ENCODE measurements at places on chromosomes 12 and 14.

GRCh38 chr12:101795013-101795412 lies 35.7 kb downstream of the GNPTAB start:
- no peak for DNase-seq

DNA sequence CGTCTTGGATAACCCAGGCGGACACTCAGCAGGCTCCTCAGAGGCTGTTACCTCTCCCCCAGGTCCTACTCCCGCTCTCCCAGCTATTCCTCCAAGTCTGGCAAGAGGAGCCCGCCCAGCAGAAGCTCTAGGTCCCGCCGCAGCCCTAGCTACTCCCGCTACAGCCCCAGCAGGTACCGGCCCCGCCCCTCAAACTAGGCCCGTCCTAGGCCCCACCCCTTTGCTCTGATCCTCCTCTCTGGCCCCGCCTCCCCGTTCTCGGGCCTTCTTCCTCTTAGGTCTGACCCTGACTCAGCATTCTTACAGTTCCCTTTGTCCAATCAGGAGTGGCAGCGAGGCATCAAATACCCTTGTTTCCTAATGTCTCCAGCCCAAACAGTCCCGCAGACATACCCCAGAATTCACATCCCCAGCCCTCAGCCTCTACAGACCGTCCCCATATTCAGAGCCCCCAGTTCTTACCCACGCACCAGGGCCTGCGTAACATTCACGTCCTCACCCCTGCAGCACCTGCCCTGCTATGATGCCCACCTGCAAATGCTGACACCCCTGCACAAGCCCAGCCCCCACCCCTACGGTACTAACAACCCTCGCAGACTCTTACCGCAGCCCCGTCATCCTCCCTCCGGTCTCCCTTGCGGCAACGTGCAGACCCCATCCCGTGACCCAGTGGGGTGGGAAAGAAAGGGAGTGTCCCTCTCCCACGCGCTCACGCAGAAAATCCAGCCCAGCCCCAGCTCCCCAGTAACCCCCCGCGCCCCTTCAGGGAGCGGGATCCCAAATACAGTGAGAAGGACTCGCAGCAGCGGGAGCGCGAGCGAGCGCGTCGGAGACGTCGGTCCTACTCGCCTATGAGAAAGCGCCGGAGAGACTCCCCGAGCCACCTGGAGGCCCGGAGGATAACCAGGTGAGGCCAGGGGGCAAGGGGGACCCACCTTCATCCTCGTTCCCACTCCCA lies 25.0 kb upstream of the HSPB8 start:
- no peak for DNase-seq

GRCh38 chr12:51863933-51864832 lies 15.7 kb upstream of the FIGNL2 start:
- no peak for DNase-seq

GRCh38 chr12:51318846-51319599 lies 5.0 kb downstream of the BIN2 start:
- DNase-seq, result no peak

GRCh38 chr12:127280393-127281275 lies 986.3 kb upstream of the TMEM132C start:
- DNase-seq, result peak; percentile 20

GRCh38 chr14:97443412-97443811 lies 646.2 kb downstream of the VRK1 start:
- DNase-seq, result no peak

DNA sequence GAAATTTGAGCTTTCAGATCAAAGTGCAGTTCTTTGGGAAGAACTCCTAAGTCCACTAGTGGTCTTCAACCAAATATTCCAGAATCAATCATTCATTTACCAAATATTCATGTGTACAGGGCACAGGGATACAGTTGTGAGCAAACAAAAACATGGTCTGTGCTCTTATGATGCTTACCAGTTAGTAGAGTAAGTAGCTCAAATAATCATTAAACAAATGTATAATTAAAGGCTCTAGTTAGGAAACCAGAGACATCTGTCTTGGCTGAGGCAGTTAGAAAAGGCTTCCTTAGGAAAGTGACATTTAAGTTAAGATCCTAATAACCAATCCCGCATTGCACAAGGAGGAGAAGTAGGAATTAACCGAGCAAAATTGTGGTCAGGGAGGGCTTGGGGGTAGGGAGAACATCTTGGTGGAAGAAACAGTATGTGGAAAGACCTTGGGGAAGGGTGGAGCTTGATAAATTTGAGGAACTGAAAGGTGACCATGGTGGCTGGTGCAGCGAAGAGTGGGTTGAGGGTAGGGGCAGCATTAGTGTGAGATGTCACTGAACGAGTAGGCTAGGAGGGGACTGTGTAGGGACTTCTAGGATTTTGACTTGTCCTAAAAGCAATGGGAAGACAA lies 40.0 kb downstream of the PEBP1 start:
- no peak for DNase-seq

DNA sequence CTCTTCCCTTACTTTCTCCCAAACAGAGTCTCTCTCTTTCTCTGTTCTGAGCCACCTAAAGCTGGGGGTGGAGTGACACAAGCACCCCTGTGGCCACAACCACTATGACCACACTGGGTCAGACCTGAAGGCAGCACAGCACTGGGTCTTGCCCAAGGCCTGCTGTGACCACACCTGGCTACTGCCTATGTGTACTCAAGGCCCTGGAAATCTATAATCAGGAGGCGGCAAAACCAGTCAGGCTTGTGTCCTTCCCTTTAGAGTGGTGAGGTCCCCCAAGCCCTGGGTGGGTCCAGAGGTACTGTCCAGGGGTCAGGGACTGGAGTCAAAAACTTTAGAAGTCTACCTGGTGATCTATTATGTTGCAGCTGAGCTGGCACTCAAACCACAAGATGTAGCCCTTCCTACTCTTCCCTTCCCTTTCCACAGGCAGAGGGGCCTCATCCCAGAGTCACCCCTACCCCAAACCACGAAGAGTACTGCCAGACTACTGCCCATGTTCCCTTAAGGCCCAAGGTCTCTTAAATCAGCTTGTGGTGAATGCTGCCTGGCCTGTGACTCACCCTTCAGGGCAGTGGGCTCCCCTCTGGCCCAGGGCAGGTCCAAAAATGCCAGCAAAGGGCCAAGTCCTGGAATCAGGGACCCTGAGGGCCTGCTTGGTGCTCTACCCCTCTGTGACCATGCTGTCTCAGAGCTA lies 179.8 kb upstream of the DYRK2 start:
- DNase-seq, result no peak

DNA sequence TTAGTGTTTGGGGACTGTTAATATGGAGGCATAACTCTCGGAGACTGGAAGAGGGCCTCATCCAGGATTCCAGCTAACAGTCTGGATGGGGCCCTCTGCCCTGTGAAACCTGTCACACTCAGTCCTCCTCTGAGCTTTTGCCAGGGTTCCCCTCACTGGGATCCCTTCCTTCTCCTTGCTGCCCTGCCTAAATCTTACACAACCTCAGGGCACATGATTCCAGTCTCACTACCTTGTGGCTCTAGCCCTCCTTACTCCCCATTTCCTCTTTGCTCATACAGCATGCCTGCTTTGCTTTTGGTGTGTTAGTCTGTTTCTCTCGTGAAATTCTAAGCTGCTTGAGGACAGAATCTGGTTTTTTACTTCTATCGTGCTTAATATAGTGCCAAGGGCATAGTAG lies 942 bp upstream of the GSG1 start:
- DNase-seq, result no peak

DNA sequence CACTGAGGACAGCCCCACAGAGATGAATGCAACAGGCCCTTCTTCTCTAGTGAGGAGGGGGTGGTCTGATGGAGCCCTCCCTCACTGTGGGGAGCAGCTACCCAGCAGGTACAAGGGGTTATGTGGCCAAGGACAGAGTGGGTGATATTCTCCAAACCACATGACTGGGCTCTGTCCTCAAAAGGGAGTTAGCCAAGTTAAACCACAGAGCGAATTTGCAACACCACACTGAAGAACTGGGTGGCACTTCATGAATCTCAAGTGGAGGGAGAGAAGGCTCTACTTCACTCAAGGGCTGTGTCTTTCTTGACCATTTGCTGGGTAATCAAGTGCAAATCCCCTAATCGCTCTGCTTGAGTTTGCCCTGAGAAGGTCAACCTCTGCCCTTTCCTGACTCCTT lies 12.5 kb downstream of the GPR68 start:
- no peak for DNase-seq

GRCh38 chr14:71141701-71142374 lies 234.6 kb downstream of the PCNX1 start:
- no peak for DNase-seq

GRCh38 chr12:28603239-28603638 lies 413.0 kb downstream of the CCDC91 start:
- DNase-seq, result no peak

DNA sequence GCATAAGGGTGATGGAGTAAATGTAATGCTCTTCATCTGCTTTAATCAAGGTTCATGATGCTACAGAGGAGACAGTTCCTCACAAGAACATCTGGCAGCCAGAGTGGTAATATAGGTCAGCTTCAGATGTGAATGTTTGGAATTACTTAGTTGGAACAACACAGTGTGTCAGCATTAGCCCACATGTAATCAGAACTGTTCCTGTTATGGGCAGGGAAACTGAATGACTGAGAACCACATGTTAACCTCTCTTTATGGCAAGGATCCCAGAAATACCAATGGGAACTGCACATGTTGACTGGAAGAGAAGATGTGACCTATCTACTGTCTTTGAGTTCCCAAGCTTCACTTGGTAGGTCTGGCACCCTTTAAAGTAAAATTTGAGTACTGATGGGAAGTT lies 390.1 kb upstream of the PDE3A start:
- no peak for DNase-seq
